ENCODE measurements at places on chromosomes 2 and 18.
A peak's percentile ranks its signal among the peaks of the same experiment; 100 is the strongest.

DNA sequence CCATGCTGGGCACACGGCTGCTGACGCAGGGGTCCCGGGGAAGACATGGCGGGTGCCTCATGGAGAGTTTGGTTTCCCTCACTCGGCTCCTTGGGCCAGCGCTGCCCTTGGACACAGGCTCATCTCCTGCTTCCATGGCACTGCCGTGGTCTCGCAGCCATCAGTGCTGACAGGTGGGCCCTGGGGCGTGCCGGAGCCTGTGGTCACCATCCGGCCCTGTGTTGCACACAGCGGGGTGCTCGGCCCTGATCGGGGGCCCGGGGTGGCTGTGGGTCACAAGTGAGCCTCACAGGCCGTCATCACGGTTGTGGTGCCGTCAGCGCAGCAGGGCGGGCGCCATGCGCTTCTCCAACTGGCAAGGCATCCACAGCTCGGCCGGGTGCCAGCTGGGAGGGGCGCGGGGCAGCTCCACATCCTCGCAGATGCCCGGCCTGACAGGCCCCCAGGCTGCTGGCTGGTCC, 582 bp downstream of the RTP5 start:
- no peak for DNase-seq

DNA sequence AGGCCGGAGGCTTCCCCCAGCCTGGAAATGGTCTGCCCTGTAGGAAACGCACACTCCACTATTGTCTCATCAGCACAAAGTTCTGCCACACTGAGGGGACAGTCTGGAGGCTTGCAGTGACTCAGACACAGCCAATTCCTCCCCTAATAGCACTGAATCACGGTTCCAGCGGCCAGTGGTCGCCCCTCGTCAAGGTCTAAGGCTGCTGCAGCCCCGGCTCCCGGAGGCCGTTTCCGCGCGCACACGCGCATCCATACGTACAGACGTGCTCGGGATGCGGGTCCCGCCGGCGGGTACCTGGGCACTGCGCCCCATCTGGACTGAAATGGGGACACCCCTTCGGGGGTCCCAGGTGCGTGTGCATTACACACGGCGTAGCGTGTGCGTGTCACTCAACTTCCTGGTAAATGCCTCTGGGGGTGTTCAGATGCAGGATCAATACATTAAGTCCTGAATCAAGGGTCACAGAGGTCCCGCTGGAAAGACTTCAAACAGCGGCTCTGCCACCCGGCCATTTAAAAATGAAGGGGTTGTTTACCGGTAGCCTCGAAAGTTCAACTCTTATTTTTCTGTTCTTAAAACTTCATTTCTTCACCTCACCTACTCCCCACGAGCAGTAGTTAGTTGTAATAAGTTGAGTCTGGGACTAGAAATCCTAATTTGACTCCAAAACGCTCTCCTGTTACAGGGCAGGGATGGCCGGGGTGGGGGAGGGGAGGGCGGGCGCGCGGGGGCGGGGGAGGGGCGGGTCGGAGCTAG, 572 bp upstream of the ZNF516 start:
- DNase-seq, result peak; percentile 75

DNA sequence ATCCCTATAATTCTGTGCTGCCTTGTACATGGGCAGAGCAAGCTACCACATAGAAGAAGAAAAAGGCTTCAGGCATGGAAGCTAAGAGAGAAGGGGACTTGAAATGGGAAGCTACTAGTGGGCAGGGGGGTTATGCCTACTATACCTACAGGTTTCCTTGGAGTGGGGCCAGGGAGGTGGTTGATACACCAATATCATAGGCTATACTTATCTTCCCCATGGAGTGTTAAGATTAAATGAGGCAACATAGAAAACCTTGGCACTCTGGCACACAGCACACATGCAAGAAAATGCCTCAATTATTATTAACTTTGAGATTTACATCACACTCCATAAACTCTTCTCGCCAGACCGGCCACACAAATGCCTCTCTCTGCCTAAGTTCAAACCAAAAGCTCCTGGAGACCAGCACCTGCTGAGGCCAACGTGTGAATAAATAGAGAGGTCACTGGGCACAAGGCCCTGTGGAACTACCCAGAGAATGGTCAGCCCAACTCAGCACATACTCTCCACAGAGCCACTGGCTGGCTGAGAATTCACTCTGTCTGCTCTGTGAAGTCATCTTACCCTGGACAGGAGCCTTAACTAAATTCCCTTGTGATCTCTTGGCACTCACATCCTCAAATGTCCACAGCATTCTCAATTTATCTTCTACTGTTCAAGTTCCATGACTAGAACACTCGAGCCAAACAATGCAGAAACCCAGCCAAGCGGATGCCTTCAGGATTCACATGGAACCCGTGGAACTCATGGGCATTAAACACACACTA, 498.7 kb downstream of the BCL11A start:
- DNase-seq, result no peak

DNA sequence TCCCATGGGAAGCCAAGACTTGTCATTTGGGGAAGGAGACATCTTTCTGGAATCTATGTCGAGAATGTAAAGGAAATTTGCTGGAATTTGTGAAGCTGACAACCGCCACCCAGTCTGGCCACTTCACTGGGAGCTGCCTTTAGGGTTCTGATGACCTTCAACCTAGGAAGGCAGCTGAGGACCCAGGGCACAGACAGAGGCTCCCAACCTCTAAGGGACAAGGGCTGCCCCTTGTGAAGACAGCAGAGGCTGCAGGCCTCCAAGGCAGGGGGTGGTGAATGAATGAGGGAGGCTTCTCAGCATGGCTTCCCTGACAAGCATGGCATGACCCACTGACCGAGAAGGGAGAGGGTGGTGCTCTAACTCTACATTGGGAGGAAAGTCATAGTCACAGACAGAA, 128.9 kb upstream of the ASB18 start:
- DNase-seq, result no peak

GRCh38 chr18:2310886-2311285, 260.4 kb downstream of the METTL4 start:
- no peak for DNase-seq

Data from hematopoietic multipotent progenitor cell treated with erythropoietin and hydrocortisone succinate and interleukin-3 and kit ligand, for 4 days (in vitro differentiated cells).